ENCODE measurements at places on chromosomes 3 and 15.

DNA sequence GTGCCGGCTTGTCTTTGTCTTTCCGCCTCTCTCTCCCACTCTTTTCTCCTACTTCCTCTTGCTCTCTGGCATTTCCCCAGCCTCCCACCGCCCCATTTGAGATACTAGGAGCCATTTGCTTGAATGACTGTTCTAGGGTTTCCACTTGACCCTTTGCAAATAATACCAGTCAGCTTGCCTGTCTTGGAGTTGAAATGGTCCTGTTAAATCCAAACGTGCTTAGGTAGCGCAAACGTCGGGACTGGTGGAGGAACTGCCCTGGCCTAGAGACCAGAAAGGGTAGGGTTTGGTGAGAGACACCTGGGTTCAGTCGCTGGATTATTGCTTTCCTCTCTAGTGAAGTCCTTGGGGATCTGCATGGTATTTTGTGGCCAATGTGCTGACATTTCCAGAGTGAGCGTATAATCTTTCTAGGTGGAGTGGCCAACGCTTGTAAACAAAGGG is 10.6 kb downstream of the ZIC1 start:
- DNase-seq = no peak

DNA sequence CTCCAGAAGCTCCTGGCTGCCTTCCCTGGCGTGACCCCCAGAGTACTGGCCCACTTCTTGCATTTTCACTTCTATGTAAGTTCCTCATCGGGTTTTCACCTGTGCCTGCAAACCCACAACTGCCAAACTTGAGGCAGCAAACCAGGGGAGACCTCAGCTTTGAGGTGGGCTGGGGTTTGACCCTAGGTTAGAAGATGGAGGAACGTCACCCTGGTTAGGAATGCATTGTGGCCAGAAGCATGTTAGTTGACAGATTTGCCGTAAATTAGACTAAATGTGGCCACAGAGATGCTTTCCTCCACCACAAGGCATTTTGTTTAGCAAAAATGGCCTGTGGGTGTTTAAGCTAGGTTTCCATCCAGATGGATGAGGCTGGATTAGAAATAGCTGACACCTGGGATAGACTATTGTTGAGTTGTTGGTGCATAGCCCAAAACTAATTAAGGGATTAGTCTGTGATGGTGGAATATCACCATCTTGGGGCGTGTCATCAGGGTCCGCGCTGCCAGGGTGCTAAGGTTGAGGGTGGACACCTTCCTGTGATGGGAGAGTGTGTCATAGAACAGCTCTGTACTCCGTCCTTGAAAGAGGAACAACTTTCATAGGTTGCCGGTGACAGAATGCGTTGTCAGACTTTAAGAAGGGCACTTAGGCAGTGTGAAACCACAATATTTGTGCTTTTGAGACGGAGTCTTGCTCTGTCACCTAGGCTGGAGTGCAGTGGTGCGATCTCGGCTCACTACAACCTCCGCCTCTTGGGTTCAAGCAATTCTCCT is 3.6 kb downstream of the NISCH start:
- no peak for DNase-seq

DNA sequence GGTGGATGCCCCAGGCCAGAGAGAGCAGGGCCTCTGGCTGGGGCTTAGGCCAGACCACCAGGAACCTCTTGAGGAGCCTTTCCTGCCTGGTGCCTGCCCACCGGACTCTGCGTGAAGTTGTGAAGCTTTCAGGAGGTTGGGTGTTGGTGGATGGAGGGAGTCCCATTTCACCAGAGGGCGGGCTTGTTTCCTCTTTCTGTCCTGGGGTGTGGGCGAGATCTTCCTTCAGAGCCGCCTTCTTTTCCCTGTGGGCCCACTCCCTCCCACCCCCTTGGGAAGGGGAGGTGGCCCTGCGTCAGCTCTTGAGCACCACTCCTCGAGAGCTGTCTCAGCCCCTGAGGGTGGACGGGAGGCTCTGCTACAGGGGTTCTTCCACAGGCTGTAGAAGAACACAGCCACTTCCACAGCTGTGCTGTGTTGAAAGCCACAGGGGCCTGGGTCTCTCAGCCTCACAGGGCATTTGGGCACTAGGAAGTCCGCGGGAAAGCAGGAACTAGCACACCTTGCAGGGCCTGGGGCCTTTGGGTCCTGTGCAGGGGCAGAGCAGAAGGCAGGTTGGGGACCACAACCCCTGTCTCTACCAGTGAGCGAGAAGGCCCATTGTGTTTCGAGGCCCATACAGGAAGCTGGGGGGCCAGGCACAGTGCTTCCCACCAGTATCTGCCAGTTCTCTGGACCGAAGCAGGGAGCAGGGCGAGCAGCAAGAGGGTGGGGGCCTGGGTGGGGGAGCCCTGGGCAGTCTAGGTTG is 2.1 kb downstream of the AMIGO3 start:
- peak; percentile 52 for DNase-seq

DNA sequence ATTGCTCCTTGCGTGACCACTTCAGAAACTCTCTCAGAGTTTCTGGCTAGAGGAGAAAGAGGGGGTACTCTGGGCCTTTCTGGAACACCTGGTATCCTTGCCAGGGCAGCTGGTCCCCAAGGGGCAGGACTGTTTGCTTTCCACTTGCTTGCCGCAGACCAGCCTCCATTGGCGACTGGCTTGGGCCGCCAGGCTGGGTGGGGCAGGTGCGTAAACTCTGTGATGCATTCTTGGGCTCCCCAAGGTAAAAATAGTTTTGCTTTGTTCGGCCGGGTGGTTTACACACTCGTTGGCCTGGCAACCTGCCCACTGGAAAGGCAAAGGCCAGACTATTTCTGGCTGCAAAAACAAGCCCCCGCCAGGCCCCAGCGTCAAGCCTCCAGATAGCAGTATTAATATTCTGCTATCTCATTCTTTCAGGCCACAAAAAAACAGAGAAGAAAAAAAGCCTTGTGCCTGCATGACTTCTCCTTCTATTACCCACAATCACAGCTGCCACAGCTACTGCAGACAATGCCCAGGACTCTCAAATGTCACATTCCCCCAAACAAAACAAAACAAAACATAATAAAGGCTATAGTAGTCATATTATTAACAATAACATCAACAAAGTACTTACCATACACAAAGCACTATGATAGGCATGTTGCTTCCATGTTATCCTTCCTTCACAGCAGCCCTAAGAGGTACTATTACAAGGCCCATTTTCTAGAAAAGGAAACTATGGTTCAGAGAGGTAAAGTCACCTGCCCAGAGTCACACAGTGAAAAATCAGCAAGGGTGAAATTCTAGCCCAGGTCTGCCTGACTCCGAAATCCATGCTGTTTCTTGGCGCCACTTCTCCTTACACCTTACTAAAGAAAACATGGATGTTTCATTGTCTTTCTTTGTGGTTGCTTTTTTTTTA is 14.0 kb upstream of the SSUH2 start:
- no peak for DNase-seq

GRCh38 chr3:137906985-137907649 is 102.8 kb upstream of the CLDN18 start:
- no peak for DNase-seq

DNA sequence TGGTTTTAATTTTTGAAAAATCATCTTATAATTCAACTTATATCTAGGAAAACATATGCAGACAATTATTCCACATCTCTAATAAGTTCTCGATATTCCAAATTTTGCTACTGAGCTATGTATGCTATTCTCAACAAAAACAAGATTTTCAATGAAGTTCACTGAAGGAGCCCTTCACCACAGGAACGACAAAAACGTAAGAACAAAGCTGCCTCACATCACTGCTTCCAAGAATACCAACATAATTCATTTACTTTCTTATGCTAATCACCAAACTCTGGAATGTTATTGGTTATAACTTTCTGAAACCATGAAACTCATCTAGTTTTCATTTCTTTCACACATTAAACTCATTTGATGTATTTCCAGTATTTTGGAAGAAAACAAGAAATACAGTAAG is 49.7 kb downstream of the GNB4 start:
- no peak for DNase-seq
